T-helper 2 cell treated with Interferon-gamma antibody and Interleukin-4, amounts not matched to agents 5 μg/mL and 100 μg/mL, for 36 hours (primary cell): ENCODE measurements at places on chromosomes 12 and 14.

DNA sequence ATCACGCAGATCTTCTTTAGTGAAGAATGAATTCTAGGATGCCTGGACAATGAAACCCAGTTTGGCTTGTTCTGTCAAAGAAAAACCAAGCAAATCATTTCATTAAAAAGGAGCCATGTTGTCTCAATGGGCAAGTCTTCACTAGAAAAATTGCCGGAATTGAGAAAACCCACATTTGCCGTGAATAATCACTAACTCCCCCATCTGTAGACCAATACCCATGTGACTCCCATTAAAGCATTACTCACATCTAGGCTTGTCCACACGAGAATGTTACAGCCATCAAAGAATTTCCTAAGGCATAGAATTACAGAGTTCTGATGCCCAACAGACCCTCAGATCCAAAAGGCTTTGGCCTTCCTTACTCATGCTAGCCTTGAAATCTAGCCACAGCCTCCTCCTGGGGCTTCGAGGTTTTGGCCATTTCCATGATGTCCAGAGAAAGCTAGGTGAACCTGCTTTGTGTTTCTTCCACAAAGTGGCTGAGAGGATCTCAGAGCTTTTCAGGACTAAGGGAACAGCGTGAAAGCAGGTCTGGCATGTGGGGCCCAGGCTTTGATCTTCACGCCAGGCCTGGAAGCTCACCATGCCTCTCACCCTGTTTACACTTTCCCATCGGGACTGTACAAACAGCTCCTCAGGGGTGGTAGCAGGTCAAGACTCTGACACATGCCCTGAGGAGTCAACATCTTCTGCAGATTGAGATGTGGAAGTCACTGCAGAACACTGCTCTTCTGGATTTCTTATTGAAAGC lies 12.1 kb downstream of the SLC7A8 start:
- no peak for DNase-seq

- no peak for DNase-seq
These were observed 26.4 kb downstream of the ACTN1 start for GRCh38 chr14:68952531-68953195.

- DNase-seq = no peak
These were observed 1.6 kb upstream of the TAS2R30 start for GRCh38 chr12:11136075-11136474.

- DNase-seq = peak; percentile 80
These were observed 5.3 kb downstream of the PHB2 start for GRCh38 chr12:6965026-6965661.

DNA sequence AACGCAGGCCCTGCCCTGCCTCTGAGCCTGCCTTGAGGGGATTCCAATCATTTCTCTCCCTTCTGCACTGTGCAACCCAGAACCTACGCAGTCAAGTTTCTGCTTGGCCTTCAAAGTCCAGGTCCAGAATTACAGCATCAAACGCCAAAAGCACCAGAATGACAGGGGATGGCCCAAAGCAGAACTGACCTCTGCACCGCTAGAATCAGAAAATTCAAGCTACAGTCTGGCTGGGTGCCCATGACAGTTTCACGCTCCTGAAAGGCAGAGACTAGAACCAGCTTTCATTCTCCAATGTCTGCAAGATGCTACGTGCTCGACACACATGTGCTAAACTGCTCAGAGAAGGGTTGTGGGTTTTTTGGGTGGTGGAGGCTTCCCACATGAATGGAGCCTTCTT lies 4.1 kb downstream of the CLMN start:
- no peak for DNase-seq

DNA sequence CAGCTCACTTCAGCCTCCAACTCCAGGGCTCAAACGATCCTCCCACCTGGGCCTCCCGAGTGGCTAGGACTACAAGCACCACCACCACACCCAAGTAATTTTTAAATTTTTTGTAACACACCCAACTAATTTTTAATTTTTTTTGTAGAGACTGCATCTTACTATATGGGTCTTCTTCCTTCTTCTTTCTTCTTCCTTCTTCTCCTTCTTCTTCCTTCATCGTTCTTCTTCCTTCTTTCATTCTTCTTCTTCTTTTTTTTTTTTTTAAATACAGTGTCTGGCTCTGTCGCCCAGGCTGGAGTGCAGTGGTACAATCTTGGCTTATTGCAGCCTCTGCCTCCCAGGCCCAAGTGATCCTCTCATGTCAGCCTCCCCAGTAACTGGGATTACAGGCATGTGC lies 965 bp upstream of the CREBL2 start:
- DNase-seq = no peak

DNA sequence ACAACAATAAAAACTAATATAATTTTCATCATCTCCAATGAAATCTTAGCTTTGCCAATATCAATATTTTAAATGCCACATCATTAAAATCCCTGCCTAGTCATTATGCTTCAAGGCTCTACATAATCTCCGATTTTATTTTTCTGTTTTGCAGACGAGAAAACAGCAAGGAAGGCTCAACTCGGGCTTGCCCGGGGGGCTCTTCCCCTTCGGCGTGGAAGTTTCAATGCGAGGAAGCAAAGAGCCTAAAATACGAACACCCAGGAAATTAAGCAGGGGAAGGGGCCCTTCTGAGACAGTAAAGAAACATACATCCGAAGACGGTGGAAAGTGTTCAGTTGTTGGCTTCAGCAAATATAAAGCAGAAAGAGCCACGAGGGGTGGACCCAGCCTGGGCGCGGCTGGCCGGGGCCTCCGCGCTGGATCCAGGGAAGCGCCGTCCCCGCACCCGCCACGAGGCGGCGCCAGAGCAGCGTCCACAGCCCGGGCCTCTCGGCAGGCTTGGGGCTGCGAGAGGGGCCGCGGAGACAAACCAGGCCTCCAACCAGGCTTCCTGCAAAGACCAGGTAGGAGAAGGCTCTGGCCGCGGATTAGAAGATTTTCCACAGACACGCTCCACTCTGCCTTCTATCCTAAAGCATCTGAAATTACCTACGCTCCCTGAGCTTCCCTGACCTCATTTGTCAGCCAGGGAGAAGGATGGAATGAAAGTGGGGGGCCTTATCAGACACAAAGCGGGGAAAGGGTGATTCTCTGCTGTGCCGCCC lies 77.2 kb downstream of the SERPINA3 start:
- DNase-seq = peak; percentile 37

DNA sequence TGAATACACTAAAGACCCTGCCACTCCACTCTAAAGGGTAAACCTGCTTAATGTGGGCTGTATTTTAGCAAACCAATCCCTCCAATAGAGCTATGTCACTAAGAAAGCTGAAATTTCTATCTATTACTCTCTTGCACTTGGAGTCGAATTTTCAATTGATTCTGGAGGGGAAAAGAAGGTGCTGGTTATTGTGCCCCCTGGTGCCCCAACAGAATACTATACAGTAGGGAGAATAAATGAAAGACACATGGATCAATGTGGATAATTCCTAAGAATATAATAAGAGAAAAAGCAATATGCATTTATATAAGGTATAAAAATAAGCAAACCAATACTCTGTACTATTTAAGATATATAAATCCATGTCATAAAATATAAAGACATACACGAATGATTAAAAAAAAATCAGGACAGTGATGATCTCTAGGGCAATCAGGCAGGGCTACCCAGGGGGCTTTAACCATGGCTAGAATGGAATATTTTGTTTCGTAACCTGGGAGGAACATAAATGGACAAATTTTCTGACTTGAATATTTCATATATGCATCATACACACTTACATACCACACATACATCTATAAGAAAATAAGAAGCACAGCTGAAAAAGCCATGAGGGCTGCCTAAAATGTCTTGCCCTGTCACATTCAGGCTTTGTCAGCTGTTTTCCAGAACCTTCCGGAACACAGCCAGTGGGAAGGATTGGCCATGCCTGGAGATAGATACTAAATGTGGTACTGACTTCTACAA lies 54.4 kb downstream of the EFCAB11 start:
- DNase-seq = no peak

- DNase-seq = no peak
These were observed 110.1 kb downstream of the SAMD4A start for GRCh38 chr14:54676812-54677708.

- no peak for DNase-seq
These were observed 185.5 kb downstream of the SSPN start for GRCh38 chr12:26380897-26381296.

DNA sequence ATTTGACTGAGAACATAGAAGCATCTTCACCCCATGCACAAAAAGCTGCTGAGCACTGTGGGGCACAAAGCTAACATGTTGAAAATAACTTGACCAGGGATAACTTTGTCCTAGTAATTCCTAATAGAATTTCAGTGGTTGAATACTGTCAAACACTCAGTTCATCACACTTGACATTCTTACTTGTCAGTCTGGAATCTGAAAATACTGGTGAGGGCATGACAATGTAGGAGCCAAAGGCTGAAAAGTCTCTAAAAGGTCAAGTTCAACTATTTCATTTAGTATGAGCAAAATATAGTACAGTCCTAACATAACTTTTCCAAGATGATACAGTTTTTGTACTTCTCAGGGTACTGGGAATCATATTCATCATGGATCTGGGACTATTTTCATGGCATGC lies 504.4 kb upstream of the LMO3 start:
- DNase-seq = no peak

DNA sequence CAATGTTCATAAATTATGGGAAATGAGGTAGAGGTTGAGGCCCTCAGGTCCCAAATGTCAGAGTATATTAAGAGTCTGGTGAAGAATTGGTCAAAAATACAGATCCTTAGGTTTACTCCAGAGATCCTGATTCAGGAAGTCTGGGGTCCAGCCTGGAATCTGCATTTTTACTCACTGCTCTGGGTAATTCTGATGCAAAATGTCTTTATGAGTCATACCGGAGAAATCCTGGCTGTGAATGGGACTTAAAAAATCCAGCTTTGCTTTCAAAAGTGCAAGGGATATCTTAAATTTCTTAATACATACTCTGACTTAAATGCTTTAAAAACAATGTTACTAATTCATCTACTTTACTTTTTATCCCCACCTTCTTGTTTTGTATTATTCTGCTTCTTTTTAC lies 74.5 kb downstream of the FERMT2 start:
- no peak for DNase-seq

DNA sequence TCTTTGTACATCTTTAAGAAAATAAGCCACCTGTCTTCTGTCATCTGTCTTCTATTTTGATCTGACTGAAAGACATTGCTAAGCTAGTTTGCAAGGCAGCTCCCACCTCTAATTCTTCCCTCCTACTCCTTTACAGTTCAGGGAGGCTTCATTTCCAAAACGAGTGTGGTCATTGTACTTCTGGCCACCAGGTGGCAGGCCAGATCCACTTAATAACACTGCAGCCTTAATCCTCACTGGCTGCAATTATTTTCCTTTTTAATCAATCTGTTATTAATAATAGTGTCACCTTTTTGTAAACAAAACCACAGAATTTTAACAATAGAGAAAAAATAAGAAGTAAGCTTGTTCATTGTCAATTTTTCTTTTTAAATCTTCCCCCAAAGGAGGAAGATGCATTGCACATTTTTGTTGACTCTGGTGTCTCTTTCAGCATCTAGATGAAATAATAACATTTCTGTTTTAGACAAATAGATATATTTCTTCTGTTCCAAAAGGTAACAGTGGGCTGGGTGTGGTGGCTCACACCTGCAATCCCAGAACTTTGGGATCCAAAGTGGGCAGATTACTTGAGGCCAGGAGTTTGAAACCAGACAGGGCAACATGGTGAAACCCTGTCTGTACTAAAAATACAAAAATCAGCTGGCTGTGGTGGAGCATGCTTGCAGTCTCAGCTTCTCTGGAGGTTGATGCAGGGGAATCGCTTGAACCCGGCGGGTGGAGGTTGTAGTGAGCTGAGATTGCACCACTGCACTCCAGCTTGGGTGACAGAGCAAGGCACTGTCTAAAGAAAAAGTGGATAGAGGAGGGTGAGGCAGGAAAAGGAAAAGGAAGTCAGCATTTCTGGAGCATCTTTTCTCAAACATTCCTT lies 23.3 kb downstream of the GABARAPL1 start:
- DNase-seq = no peak

DNA sequence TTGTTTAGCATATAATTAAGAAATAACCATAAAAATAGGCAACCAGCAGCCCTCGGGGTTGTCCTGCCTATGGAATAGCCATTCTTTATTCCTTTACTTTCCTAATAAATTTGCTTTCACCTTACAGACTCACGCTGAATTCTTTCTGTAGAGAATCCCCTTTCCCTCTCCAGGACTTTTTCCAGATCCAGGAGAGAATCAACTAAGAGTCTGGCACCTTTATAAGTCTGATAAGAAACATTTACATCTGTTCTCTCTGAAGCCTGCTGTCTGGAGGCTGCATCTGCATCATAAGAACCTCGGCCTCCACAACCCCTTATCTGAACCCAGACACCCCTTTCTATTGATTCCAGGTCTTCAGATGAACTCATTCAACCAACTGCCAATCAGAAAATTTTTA lies 32.3 kb downstream of the RIMBP2 start:
- DNase-seq = no peak
